MV-4-11 (cell line): ENCODE measurements at places on chromosomes 3 and 15.

DNA sequence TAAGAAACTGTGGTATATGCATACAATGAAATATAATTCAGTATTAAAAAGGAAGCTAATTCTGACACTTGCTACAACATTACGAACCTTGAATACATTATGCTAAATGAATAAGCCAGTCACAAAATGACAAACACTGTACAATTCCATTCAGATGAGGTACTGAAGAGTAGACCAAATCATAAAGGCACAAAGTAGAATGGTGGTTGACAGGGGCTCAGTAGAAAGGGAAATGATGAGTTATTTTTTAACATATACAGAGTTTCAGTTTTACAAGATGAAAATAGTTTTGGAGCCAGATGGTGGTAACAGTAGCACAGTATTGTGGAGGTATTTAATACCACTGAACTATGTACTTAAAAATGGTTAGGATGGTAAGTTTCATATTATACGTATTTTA is 254.6 kb upstream of the RBMS3 start:
- no peak for DNase-seq

GRCh38 chr3:175041369-175041768 is 182.2 kb downstream of the NAALADL2 start:
- DNase-seq, result no peak

- peak; percentile 57 for DNase-seq
These were observed 34.7 kb downstream of the ZNF710 start for GRCh38 chr15:90035840-90036230.

GRCh38 chr15:96756656-96757055 is 426.2 kb downstream of the NR2F2 start:
- no peak for DNase-seq
